Stimulated activated effector memory CD8-positive, alpha-beta T cell treated with anti-CD3 and anti-CD28 coated beads, Interleukin-12 subunit alpha, Interleukin-12 subunit beta, amount 100 ng/mL, for 72 hours (primary cell): ENCODE measurements at places on chromosomes 4 and X.

- DNase-seq, result no peak
These were observed 518.0 kb downstream of the RPA4 start for GRCh38 chrX:97401586-97402136.

GRCh38 chrX:1462110-1462509, 9.4 kb upstream of the ASMTL start:
- DNase-seq, result no peak

DNA sequence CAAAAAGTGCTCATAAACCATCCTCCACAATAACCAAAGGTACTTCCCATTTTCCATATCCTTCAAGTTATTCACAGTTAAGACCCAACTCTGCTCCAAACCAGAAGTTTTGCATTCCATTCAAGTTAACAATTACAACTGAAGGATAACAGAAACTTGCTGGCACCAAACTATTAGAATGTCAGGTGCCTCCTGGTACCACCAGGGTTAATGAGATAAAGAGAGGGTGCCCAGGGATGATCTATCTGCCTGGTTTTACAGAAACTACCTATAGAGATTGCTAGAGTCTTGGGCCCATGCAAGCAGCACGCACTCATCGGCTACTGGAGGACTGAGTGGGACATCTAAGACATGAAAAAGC, 114.6 kb downstream of the RBM47 start:
- DNase-seq, result no peak

DNA sequence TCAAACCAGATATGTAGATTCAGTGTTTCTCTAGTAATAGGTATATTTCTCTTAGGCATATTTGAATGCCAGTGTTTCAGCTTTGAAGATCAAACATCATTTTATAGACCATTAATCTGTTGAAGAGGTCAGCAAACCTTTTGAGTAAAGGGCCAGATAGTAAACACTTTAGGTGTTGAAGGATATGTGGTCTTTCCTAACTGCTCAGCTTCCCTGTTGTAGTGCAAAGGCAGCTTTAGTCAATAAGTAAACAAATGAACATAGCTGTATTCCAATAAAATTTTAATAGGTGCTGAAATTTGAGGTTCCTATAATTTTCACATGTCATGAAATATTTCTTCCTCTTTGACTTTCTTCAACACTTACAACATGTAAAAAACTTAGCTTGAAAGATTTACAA, 201.6 kb downstream of the ADGRL3 start:
- no peak for DNase-seq

DNA sequence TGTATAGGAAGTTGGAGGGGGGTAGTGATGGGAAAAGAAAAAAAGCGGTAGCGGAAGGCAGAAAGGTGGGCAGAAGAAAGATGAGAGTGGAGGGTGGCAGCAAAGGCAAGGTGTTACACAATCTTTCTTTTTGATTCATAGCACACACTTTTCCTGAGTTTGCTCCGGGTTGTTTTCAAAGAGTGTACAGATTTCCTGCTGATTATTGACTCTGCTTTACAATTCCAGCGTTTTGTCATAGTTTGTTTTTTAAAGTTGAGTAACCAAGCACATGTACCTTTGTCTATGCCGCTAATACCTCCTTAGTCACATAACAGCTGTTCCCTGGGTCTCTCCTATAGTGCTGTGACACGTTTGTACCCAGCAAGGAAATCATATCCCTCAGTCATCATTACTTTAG, 50.3 kb downstream of the AGA start:
- no peak for DNase-seq

GRCh38 chr4:94802091-94802490, 44.3 kb downstream of the BMPR1B start:
- DNase-seq, result no peak

DNA sequence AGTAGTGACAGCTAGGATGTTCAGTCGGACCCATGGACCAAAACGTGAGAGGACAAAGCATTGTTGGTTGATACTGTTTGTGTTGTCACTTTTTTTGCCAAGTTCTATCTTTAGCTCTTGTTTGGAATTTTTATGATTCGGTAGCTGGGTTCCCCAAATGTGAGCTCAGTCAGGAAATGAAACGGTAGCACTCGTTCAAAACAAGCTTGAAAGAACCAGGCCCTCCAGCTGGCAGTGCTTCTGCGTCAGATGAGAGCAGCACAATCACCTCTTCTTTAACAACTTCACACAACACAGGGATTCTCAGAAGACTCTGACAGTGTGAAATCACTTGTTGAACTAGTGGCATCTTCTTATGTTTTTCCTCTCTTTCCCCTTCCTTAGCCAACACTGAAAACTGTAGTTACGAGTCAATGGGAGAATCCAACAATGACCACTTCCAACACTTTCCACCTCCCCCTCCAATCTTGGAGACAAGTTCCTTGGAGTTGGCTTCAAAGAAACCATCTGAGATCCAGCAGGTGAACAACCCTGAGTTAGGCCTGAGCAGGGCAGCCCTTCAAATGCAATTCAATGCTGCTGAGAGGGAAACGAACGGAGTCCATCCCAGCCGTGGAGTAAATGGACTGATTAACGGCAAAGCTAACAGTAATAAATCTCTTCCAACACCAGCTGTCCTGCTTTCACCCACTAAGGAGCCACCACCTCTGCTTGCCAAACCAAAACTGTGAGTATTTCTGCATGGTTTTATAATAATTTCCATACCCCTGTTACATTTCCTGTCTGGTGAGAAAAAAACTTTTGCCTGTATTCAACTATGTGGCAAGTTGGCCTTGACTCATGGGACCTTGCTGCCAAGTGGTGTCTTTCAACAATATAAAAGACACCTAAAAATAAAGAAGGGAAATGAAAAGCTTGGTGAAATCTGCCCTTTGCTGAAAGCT, 214.6 kb downstream of the PALLD start:
- DNase-seq, result no peak

DNA sequence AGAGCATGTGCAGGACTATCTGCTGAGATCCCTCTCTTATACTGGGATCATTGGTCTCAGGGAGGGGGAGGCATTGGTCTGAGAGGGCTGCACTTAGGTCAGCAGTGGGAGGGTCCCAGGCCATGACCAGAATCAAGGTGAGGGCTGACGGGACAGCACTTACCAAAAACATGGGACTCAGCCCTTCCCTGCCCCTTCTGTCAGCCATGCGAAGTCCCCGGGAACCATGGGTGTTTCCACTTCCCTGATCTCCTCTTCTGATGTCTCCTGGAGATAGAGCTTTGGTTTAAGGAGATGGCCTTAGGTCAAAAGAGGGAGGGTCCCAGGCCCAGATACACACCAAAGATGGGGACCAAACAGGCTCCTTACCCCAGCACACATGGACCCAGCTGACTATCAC, 12.9 kb upstream of the HSFX1 start:
- DNase-seq, result no peak

GRCh38 chr4:121728066-121728465, 31.3 kb upstream of the ANXA5 start:
- no peak for DNase-seq

DNA sequence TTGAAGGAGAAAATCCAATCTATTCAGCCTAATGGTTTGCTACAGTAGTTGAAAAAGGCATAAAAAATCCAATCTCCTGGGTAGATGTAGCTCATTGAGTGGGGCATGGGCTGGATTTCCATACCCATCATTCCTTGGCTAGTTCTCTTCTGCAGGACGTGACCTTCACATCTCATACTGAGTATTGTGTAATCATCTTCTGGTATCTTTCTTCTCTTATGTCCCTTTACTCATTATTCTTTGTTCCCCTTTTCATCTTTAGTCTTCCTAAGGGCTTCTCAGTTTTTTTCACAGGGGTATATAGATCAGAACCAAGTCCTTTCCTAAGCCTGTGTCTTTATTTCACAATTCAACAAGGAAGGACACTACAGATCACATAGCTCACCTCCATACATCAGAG, 727.6 kb upstream of the MAGEB2 start:
- DNase-seq, result no peak
